CD4-positive, alpha-beta T cell treated with Interleukin-17A for 4 hours (primary cell): ENCODE measurements at places on chromosomes 7 and 10.
A peak's percentile ranks its signal among the peaks of the same experiment; 100 is the strongest.

- DNase-seq = no peak
These were observed 126.7 kb downstream of the TES start for GRCh38 chr7:116337018-116337417.

- peak; percentile 38 for DNase-seq
These were observed 37.4 kb upstream of the DUSP5 start for GRCh38 chr10:110460111-110460809.

- DNase-seq = no peak
These were observed 44.2 kb upstream of the PIK3AP1 start for GRCh38 chr10:96764425-96765060.

DNA sequence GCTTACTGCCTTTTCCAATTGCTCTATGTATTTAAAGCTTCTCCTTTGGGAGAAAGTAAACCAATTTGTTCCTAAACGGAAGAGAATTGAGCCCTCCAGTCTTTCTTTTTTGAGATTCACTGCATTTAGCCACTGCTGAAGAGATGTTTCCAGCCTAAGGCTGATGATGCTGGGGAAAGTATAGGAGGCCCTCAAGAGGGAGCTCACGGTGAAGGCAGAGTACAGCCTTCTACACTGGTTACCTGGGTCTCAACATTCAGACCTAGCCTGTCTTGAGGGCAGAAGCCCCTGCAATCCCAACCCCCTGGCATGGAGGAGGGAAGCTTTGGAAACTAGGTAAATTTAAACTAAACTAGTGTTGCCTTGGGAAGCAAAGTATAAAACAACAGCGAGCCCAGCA, 316.7 kb upstream of the TPK1 start:
- no peak for DNase-seq

GRCh38 chr10:26696786-26697162, 727 bp upstream of the PDSS1 start:
- no peak for DNase-seq

- no peak for DNase-seq
These were observed 57.1 kb downstream of the STK17A start for GRCh38 chr7:43639858-43640491.

DNA sequence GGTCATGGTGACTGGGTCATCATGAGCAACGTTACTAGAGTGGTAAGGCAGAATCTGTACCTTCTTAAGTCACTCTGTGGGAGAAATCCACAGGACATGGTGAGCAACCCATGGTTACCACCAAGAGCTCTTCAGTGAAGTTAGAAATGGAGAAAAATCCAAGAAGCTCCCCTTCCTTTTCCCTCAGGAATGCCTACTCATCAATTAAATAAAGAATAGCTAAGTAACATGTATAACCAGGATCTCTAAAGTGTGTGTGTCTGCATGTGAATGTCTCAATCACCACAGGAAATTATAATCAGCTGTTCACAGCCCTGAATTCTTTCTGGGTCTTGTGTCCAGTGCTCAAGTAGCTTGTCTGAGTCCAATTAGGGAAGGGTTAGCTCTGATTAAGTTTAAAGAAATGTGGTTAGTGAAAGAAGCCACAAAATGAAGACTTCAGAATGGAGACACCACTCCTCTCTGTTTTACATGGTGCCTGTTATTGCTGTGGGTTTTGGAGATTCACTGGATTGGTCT, 73.2 kb downstream of the SEM1 start:
- DNase-seq = no peak

GRCh38 chr10:102517553-102517952, 13.8 kb downstream of the SUFU start:
- no peak for DNase-seq

DNA sequence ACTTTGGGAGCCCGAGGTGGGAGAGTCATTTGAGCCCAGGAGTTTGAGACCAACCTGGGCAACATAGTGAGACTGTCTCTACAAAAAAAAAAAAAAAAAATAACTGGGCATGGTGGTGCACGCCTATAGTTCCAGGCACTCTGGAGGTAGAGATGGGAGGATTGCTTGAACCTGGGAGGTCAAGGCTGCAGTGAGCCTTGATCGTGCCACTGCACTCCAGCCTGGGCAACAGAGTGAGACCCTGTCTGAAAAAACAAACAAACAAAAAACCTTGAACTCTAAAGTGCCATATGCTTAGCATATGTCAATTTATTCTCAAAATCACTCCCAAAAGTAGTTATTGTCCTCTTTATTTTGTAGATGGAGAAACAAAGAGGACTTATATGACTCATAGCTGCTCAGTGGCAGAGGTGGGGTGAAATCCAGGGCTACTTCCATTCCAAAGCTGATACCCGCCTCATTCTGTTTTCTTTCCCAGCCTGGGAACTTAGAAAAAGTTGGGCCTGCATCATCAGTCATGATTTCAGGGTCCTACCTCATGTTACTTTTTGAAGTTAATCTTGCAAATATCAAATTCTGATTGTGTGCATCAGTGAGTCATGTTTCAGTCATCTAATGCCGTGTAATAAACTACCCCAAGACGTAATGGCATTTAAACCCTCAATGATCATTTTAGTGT, 13.3 kb downstream of the DHTKD1 start:
- DNase-seq = no peak

GRCh38 chr7:117281562-117281961, 41.3 kb downstream of the WNT2 start:
- no peak for DNase-seq

- DNase-seq = no peak
These were observed 397.9 kb downstream of the TFEC start for GRCh38 chr7:115632636-115633035.
